Stimulated activated CD4-positive, alpha-beta T cell treated with anti-CD3 and anti-CD28 coated beads, Interleukin-15, amount 100 ng/mL, for 48 hours (primary cell): ENCODE measurements at places on chromosomes 5 and 9.

DNA sequence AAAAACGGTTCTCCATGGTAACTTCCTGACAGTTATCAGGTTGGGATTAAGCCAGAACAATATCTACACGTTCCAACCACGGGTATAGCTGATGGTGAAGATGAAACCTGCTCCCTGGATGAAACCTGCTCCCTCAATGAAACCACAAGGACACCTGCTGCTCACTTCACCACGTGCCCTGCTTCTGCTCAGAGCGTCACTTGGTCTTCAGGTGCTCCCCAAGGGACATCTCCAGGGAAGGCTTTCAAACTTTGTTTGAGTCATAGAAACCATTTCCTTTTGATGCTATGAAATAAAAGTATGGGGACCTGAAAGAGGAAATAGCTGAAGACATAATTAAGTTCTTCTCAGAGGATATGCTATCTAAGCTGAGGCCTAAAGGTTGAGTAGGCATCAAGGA lies 242.4 kb downstream of the MED10 start:
- no peak for DNase-seq

DNA sequence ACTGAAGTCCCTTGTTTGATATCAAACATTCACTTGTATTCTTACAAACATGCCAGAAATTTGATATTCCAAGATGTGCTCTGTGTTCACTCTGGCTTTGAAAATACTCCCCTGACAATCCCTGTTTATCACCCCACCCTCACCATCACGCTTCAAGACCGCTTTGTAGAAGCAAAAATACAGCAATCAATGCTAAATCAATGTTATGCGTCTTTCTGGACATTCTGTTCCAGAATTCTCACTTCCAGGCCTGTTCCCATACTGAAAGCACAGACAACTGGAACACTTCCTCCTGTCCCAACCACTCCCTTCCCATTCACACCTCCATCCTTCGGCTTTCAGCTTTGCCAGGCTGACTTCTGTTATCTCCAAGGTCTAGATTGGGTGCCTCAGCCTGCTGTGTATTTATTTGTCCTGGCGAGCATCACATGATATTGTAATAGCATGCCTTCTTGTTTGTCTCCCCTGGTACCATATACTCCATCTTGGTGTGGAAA lies 72.8 kb downstream of the SNCAIP start:
- no peak for DNase-seq

GRCh38 chr5:73911761-73912393 lies 285.9 kb downstream of the ARHGEF28 start:
- DNase-seq, result no peak

DNA sequence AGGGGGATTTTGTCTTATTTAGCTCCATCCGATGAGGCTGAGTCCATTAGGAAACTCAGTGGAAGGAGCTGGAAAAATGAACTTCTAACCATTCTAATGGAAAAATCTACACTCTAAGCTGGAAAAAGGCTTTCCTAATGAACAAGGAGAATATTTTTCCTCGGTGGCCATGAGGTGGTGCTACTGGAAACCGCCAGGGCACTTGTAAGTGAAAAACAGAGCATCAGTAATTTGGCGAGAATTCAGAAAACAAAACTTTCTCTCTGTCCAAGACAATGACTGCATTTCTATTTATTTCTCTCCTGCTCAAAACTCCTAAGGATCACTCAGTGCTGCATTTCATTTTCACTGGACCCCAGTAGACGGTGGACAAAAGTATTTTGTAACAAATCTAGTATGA lies 237.6 kb downstream of the TENT4A start:
- DNase-seq, result no peak

GRCh38 chr9:34400275-34400674 lies 23.6 kb upstream of the MYORG start:
- no peak for DNase-seq

DNA sequence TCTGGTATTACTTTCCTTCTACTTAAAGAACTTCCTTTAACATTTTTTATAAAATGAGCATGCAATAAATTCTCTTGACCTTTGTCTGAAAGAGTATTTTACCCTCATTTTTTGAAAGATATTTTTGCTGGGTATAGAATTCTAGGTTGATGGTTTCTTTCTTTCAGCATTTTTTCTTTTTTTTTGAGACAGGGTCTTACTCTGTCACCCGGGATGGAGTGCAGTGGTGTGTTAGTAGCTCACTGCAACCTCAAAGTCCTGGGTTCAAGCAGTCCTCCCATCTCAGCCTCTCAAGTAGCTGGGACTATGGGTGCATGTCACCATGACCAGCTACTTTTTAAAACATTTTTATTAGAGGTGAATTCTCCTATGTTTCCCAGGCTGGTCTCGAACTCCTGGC lies 10.7 kb upstream of the TSC1 start:
- DNase-seq, result no peak

DNA sequence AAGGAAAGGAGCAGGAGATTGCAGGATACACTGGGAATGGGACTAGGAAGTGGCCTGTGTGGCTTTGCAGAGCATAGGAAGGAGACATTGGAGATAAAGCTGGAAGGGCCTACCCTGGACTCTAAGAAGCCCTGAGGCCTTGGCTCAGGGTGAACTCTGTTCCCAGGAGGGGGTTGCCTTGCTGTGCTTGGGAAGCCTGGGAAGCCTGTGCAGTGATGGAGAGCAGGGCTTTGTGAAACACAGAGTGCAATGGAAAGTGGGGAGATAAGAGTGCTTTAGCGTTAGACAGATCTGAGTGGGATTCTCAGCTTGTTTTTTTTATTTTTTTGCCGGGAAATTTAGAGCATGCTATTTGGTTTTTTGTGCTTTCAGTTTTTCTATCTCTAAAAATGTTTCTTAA lies 437.8 kb downstream of the KDM4C start:
- DNase-seq, result no peak

- no peak for DNase-seq
Observed at GRCh38 chr9:88177371-88177770, 39.1 kb upstream of the SPATA31C2 start.
